ENCODE measurements at places on chromosomes 6 and 20.

GRCh38 chr20:53312957-53313356 lies 280.7 kb downstream of the ZNF217 start:
- DNase-seq: no peak

DNA sequence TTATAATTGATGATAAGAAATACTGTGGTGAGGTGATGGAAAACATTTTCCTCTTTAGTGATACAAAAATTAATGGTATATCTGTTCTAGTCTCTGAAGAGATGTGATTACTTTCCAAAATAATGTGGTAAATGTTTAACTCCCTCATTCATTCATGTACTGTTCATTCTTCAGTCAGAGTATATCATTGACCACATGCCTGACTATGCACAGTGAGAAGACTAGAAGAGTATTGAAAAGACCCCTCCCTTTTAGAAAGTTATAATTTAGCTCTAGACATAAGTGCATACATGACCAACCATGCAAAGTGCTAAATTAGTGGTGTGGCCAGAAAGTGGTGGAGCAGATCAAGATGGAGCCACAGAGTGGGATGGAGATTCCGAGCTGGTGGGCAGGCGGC lies 133.0 kb downstream of the CLIC5 start:
- DNase-seq: no peak

GRCh38 chr6:128487055-128487454 lies 33.3 kb downstream of the PTPRK start:
- DNase-seq: no peak

DNA sequence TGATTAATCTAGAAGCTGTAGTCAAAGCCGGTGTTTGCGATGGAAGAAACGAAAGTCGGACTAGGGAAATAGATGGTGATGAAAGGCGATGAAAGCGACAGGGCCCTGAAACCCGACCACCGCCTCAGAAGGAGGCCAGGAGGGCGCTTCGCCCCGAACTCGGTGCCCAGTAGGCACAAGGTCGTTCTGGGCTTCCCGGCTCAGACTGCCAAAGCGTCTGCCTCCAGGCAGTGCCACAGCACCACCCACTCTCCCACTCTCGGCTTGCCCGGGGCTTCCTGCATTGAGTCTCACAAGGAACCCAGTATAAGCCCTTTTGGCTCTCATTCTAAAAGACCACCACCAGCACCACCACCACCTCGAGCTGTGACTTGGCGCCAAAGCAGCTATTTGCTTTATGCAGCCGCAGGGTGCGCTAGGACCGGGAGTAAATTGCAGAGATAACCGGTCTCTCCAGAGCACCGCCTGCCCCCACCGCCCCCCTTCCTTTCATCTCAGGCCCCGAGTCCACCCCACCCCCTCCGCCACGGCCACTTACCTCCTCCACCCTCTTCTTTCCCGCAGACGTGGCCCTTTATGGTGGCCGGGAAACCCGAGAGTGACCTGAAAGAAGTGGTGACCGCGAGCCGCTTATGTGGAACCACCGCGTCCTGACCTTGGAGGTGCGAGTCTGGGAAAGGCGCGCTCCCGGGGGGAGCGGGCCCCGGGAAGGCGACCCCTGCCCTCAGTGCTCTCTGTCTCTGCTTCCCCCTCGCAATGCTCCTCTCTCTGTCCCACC lies 2.4 kb downstream of the TCF21 start:
- peak; percentile 14 for DNase-seq

- DNase-seq: peak; percentile 49
Observed at GRCh38 chr6:85594197-85594930, 706 bp upstream of the SNX14 start.

- no peak for DNase-seq
Observed at GRCh38 chr6:163186527-163186926, 228.0 kb upstream of the QKI start.

DNA sequence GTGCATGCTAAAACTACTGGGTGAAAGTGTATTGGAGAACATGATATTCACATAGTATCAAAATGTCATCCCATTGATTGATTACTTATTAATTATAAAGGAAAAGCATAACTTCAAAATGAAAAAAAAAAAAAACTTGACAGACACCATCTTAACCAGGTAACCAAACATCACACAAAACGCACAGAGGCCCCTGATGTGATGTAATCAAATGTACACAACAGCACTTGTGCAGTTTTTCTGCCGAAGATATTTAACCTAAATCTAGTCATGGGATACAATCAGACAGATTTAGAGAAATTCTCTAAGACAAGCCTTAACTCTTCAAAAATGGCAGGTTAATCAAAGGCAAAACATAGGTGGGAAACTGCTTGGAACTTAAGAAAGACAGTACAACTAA lies 102.0 kb upstream of the TENT5A start:
- no peak for DNase-seq

DNA sequence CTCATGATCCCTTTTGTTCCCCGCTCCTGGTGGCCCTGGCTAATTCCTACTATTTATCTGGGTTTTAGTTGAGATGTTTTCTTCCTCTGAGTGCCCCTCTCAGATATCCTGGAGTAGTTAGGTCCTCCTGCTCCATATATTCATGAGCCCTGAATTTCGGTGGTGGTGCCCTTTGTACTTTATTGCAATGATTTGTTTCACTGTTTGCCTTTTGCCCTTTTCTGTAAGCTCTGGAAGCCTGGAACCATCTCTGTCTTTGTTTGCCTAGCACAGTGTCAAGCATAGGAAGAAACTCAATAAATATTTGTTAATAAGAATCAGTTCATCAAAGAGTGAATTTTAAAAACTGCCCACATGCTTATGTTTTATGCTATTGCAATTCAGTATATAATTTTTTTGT lies 144.9 kb downstream of the DNAH8 start:
- no peak for DNase-seq

- peak; percentile 5 for DNase-seq
Observed at GRCh38 chr6:38305995-38306681, 333.6 kb downstream of the BTBD9 start.

- DNase-seq: no peak
Observed at GRCh38 chr20:35108921-35109320, 16.3 kb upstream of the TRPC4AP start.

DNA sequence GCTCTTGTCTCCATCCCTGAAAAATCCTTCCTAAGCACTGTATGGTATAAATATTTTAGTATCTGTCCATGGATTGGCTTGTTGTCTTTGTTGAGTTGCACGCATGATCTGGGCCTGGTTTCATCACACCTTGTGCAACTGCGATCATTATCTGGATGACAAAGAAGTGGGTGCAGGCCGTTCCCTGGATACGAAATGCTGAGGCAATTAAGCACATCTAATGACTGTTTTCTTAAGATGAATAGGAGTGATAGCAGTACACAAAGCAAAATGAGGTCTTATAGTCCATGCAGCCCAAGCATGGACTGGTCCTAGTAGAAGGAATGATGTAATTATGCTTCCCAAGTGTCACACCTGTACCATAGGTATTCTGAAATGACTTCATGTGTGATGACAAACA lies 47.8 kb downstream of the SLC35D3 start:
- no peak for DNase-seq

- DNase-seq: no peak
Observed at GRCh38 chr6:21377356-21377755, 216.2 kb upstream of the SOX4 start.

- DNase-seq: no peak
Observed at GRCh38 chr6:144777249-144777648, 492.1 kb downstream of the UTRN start.

DNA sequence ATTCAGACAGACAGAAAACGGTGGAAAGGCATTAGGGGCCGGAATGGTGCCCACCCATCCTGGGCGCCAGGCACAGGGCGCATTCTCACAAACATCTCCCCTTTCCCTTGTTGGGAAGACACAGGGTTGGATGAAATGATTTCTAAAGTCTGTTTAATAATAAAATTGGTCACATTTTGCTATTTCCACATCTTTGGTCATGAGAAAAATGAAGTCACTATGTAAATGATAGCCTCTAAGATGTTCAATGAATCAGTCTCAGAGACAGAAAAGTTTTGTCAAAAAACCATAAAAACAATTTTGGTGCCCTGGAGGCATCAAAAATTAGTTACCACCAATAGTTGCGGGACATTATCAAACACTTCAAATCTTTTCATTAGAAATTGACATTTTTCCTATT lies 40.7 kb downstream of the PRR18 start:
- no peak for DNase-seq

DNA sequence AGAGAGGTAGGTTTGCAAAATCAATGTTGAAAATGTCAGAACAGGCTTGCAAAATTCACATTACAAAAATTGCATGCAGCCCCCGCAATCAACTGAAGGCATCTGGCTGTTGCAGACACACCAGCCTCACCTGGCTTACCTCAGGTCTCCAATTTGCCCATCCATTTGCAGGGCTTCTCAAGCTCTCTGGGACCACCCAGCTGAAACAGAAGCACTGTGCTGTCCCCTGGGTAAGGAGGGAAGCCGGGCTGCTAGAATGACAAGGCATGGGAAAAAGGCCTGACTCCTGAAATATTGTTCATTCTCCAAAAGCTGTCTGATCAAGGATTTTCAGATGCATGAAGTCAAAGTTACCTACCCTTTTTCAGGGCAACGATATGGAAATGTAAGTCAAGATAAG lies 52.6 kb upstream of the CD93 start:
- no peak for DNase-seq

GRCh38 chr20:1448081-1448620 lies 18.5 kb downstream of the NSFL1C start:
- DNase-seq: no peak

- no peak for DNase-seq
Observed at GRCh38 chr6:47112317-47112716, 70.2 kb upstream of the ADGRF1 start.

DNA sequence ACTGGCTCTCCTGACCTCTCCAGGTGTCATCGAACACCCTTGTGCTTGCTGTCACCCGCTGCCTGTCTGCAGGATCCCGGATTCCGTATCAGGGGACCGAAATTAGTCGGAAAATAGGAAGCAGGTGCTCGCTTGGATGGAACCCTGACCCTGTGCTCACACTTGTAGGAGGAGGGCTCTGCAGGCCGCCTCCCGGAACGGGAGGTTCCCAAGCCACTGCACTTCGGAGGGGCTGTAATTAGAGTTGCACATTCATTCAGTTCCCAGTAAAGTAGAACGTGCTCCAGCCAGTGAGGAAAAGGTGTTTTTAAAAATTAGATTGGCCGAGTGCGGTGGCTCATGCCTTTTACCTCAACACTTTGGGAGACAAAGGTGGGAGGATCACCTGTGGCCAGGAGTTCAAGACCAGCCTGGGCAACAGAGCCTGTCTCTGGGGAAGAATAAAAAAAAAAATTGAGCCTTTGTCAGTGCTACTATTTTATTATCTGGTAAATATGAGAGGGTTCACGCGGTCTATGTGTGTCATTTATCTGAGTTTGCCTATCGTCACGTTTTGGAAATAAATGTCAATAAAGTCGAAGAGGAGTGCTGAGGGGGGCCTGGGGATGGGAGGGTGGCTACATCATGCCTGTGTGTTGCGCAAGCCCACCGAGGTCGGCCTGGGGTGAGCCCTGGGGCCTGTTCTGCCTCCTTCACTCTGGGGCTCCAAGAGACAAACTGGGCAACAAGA lies 1.5 kb upstream of the GMEB2 start:
- DNase-seq: peak; percentile 88

DNA sequence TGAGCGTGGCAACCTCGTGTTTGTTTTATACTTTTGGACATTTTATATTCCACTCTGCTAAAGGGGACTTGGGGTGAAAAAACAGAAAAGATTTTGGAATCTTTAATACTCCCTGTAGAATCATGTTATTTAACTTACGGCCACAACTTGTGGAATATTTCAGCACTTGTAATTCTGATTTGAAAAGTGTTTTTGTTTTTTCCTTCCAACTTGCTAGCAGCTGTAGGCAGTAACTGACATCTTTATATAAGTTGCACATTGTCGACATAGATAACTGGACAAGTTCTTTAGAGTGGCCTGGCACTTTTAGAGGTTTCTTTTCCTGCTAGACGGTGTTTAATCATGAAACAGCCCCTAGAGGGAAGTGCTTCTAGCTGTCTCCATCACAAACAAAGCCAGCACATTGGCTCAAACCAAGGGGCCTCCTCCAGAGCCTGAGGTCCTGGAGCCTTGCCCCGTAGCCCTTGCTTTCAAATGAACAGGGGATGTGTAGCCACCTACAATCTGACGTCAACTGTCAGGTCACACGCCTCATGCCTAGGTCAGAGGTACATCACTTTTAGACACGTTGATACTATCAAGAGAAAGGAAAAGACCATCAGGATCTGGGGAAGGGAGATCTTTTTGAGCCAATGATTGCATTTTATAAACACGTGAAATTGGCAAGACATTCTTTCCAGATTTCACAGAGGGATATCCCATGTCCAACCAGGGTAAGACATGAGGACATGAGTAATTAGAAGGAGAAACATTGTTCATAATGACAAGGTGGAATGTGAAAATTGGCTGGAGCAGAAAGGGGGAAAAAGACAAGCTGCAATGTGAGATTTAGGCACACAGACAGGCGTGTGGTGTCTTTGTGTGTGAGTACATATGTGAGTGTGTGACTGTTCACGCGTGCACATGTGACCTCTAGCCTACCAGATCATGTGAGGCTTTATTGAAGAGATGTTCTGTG lies 92.1 kb downstream of the TXNDC5 start:
- no peak for DNase-seq

DNA sequence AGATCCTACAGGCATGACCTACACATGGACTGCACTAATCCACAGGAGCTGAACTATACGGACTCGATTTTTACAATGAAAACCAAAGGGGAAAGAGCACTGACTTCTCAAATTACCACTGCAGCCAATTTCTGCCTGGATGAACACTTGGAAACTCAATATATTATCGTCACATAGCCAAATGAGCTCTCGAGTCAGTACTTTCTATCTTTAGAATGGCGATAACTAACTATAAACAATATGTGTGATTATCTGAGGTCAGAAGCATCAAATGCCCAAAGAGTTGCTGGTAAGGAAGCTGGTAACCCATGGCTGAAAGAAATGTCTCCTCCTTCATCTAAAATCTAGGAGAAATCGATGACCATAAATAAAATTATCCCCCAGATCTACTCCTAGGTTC lies 86.7 kb downstream of the KIF16B start:
- no peak for DNase-seq

- DNase-seq: peak; percentile 10
Observed at GRCh38 chr6:134873500-134874388, 76.2 kb downstream of the ALDH8A1 start.

GRCh38 chr6:35166520-35166919 lies 25.4 kb upstream of the TCP11 start:
- DNase-seq: no peak

DNA sequence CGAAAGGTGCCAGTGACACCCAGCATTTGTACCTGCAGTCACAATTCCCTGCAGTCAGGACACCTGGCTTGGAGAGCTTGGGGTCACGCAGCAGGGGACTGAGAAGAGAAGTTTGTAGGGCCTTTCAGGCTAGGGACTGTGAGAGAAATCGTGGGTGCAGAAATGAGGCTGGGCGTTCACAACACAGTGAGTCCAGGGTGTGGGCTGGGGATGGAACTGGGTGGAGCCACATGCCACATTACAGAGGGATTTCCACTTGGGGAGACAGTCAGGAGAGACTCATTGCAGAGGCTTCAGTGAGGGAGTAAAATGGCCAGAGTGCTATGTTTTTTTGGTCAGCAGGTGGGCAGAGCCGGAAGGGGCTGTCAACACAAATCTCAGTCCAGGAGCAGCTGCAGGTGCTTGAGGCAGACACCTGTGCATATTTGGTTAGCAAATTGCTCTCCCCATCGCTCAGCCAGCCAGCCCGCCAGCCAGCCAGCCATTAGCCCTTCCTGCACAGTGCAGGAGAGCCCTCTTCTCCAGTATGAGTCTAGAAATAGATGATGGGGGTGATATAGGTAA lies 7.4 kb downstream of the ITPR3 start:
- DNase-seq: no peak

All from activated CD4-positive, alpha-beta T cell treated with anti-CD3 and anti-CD28 coated beads, Interleukin-10, Interleukin-2, amounts not matched to agents 100 ng/mL and 50 ng/mL, durations not matched to agents 16 hours and 8 hours (primary cell).